ENCODE measurements at places on chromosomes 12 and 14.

- no peak for DNase-seq
Measured at GRCh38 chr12:27965966-27966365, 6.6 kb downstream of the PTHLH start.

- DNase-seq = no peak
Measured at GRCh38 chr12:85740186-85740585, 96.0 kb downstream of the RASSF9 start.

GRCh38 chr12:106957583-106957982 is 1.9 kb downstream of the TMEM263 start:
- DNase-seq = no peak

- no peak for DNase-seq
Measured at GRCh38 chr14:32329690-32330285, 690 bp downstream of the AKAP6 start.

DNA sequence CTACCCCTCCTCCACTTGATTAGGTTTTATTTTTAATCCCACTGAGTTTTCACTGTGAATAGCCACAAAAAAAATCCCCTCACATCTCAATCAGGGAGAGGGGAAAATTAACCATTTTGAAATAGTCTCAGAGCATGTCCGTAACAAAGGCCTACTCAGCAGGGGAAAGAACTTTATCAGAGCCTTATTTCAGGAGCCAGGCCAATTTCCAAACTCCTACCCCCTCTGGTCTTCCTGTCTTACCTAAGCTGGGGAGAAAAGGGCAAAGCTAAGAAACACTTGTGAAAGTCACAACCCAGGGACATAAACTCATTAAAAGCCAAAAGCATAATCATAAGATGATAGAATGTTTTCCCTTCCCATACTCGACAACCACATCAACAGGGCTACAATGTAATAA is 260.3 kb upstream of the DIO3 start:
- no peak for DNase-seq

DNA sequence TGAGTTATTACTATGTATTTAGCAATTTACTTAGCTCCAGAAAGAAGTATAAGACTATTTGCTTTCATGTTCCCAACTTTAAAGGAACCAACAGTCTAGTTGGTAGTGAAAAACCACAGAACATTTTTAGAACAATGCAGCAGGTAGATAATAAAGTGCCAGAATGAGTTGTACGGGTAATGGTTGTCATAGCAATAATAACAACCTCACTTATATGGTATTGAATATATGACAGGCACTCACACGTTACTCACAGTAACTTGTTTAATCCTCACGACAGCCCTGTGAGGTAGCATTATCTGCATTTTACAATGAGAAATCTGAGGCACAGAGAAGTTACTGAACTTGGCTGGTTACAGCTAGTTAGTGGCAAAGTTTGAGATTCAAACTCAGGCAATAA is 10.6 kb upstream of the GAPDH start:
- no peak for DNase-seq

DNA sequence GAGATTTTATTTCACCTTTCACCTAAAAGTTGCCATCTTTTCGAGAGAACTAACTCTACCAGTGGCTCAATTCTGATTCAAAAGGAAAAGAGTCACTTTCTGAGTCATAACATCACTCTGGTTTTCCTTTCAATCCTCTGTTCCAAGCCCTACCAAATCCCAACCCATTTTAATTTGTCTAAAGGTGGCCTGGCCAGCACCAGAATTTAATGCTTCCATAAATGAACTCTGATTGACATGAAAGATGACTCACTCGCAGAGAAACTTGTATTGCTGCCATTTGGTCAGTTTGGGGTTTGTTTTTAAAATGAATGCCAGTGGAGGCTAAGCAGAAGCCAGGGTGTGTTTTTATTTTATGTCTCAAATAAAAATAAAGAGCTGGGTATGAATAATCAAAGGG is 117.4 kb upstream of the SOX5 start:
- DNase-seq = no peak

GRCh38 chr12:19088606-19089005 is 40.9 kb upstream of the PLEKHA5 start:
- no peak for DNase-seq

GRCh38 chr14:58825606-58826005 is 187.8 kb downstream of the DACT1 start:
- DNase-seq = no peak

DNA sequence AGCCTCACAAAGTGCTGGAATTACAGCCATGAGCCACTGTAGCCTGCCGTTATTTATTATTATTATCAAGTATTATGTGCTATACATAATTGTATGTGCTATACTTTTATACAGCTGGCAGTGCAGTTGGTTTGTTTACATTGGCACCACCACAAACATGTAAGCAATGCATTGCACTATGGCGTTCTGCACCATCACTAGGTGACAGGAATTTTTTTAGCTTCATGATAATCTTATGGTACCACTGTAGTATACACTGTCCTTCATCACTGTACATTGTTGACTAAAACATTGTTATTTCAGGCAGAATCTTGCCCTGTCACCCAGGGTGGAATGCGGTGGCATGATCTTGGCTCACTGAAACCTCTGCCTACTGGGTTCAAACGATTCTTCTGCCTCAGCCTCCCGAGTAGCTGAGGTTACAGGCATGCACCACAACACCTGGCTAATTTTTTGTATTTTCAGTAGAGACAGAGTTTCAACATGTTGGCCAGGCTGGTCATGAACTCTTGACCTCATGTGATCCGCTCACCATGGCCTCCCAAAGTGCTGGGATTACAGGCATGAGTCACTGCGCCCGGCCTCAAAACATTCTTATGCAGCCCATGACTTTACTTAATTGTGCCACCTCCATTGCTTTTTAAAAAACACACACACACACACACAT is 17.1 kb downstream of the MRPL42 start:
- DNase-seq = no peak

GRCh38 chr12:93753285-93753684 is 76.1 kb downstream of the CRADD start:
- no peak for DNase-seq

- no peak for DNase-seq
Measured at GRCh38 chr14:88454886-88455285, 69.4 kb downstream of the SPATA7 start.

- DNase-seq = no peak
Measured at GRCh38 chr14:92633274-92633616, 115.2 kb downstream of the LGMN start.

DNA sequence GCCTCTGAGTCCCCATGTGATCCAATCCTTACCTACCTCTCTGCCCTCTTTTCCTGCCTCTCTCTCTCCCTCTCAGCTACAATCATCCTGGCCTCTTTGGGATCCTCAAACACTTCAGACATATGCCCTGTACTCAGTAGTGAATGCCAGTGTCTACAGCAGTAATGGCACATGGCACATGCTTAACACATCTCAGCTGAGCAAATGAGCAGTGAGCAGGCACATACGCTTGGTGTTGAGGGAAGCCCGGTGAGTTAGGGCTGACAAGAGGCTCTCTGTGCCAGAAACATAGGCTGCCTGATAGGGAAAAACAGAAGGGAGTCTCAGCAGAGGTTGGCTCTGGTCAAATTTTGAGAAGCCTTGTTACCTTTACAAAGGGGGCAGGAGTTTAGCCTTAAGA is 409.1 kb downstream of the TMEM132D start:
- DNase-seq = no peak

GRCh38 chr14:25308244-25308643 is 258.3 kb upstream of the STXBP6 start:
- no peak for DNase-seq

GRCh38 chr14:65373671-65374039 is 38.9 kb upstream of the FUT8 start:
- DNase-seq = no peak
